ENCODE measurements at places on chromosomes 12 and 14.

DNA sequence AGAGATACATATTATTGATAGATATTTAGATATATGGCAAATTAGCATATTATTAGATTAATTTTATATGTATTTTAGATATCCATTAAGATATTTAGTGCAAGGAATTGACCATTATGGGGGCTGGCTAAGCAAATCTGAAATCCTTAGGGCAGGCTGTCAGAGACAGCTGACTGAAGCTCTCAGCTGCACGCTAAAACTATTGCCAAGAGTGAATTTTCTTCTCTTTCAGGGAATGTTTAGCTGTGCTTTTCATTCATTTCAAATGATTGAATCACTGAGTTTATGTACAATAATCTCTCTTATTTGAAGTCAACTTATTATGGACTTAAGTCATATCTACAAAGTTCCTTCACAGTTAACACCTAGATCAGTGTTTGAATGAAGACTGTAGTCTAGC lies 566.5 kb downstream of the LRFN5 start:
- no peak for DNase-seq

DNA sequence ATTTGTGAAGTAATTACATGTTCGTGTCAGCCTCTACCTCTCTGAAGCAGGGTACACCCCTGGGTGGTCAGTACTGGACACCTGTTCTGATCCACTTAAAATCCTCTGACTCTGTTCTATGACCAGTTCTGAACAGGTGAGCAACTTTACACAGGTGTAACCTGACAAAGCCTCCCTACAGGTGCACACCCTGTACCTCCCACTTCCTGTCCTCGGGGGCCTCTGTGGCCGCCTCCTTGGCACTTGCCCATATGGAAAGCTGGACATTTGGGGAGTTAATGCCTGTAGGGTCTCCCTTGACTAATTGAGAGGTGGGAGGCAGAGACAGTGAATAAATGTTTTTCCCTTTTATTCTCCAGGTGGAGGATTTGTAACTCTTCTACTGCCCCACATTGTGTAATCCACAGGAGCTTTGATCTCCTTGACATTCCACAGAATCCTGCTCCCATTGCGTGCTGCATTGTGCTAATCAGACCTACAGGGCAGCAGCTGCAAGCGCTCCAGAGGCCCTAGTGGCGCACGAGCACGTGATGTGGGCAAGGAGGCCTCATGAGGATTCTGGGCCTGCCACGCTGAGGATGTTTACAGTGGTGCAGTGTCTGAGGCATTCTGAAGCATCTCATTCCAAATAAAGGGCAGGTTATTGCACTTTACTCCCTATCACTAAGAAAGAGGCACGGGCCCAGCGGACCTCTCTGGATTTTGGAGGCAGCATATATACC lies 45.8 kb upstream of the BATF start:
- no peak for DNase-seq

DNA sequence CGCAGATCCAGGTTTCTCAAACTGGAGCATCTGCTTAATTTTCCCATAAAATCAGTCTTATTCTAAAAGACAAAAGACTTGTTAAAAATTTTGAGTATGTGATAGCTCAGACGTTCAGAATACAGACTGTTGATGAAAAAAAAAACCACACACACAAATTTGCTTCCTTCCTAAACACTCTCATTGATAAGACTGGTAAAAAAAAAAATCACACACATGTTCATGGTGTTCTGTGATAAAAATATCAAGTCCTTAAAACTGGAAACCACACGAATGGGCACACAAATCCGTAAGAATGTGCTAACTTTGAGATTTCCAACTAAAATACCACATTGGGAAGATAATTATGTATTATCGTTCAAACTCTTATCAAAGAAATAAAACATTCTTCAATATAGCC lies 6.7 kb upstream of the ARID4A start:
- DNase-seq: no peak

- DNase-seq: no peak
Measured at GRCh38 chr14:22426711-22427110, 162.3 kb downstream of the DAD1 start.

- no peak for DNase-seq
Measured at GRCh38 chr12:107377596-107378385, 284.4 kb upstream of the CRY1 start.
